Stimulated activated CD4-positive, alpha-beta T cell treated with anti-CD3 and anti-CD28 coated beads, Interleukin-4, amount 100 ng/mL, for 48 hours (primary cell): ENCODE measurements at places on chromosomes 2 and 18.

GRCh38 chr2:39433586-39434195 lies 3.4 kb downstream of the MAP4K3 start:
- DNase-seq: no peak

- DNase-seq: no peak
Observed at GRCh38 chr2:1222056-1222455, 191.2 kb upstream of the TPO start.

GRCh38 chr18:76633588-76634269 lies 138.7 kb upstream of the ZNF516 start:
- no peak for DNase-seq

GRCh38 chr18:23822590-23823385 lies 133.5 kb downstream of the LAMA3 start:
- DNase-seq: no peak

- DNase-seq: no peak
Observed at GRCh38 chr2:178999476-178999875, 50.5 kb downstream of the CCDC141 start.
